EH (cell line): ENCODE measurements at places on chromosomes 11 and 22.

DNA sequence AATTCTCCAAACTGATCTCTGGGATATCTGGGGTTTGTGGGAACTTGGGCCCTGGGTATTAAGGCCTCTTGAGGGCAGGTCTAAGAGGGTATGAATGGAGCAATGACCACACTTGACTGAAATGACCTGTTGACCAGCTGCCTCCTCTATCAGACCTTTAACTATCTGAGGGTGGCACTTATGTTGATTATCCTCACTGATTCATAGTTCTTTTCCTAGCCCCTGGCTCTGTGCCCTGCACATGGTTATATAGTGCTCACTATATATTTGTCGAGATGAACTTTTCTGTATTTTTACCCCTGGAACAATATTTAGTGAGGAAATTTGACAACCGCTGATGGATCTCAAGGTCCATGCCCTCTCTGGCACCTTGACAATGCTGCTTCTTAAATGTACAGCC, 305.5 kb upstream of the PLET1 start:
- DNase-seq: no peak

- no peak for DNase-seq
These were observed 6.1 kb upstream of the NAP1L4 start for GRCh38 chr11:2998073-2998850.

- DNase-seq: peak; percentile 6
These were observed 33.3 kb downstream of the ELF5 start for GRCh38 chr11:34480314-34480713.

GRCh38 chr11:70072861-70073755, 5.0 kb upstream of the ANO1 start:
- DNase-seq: no peak

DNA sequence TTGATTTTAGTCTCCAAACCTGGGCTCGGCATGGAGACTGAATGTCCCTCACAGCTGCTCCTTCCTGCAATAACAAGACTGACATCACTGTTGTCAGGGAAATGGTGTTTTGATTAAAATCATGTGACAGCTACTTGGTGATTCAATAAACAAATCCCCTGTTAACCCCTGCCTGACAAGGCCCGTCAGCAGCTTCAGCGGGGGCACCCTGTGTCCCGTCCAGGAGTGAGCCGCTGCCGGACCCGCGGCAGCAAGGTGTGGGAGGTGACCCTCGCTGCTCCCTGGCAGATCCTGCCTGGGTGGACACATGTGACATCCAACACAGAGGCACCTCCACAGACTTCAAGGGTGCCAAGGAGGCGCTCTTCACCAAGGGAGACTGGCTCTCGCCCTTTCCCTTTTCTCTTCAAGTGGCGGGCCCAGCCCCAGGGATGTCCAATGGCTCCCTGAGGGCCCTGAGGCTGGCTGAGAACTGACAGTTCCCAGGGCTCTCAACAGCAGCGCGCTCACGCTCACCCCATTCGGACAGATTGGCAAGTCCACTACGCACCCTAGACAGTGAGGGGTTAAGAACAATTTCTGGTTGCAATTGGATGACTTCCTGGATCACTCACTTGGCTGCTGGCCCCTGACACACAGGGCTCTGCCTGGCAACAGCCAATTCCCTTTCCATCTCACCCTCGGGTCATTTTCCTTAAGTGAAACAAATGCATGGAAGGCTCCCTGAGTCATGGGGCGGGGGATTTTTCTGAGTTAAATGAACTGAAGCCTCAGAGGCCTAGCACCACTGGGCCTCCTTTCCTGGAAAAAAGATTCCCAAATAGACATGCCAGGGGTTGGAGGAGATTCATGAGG, 30.7 kb downstream of the PPP2R1B start:
- peak; percentile 99 for DNase-seq

- DNase-seq: no peak
These were observed 12.9 kb downstream of the CHRNA10 start for GRCh38 chr11:3658252-3658651.

- DNase-seq: no peak
These were observed 120.7 kb downstream of the PLEKHA7 start for GRCh38 chr11:16893456-16894066.

GRCh38 chr22:18022876-18023275, 1.5 kb downstream of the MICAL3 start:
- no peak for DNase-seq

DNA sequence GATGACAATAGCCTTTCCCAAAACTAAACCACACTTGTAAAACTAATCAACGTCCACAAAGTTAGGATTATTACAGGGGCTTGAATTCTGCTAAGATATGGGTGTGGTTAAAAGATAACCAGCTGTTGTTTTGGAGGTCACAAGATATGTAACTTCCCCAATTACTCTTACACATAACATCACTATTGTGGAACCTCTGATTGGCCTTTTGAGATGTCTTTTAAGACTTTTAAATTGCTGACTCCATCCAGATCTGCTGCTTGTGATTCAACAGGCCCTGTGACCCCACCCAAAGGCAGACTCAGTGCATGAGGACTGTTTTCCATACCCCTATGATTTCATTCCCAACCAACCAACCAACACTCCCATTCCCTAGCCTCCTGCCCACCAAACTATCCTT, 893.9 kb downstream of the OPCML start:
- DNase-seq: no peak

DNA sequence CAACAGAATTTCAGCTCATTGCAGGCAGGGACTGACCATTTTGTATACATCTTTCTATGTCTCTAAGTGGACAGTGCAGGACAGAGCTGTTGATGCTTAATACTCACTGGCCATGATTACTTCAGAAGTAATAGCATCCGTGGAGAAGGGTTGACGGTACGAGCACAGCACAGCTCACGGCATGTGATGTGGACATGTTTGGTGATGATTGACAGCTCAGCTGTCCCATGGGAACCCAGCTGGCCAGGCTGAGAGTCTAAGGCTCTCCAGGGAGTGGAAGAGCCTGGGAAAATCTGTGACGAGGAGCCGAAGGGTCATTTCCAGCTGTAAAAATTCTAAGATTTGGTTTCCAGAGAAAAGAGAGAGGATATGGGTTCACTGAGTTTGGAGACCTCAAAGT, 198.2 kb downstream of the SNX19 start:
- DNase-seq: no peak

GRCh38 chr11:116637766-116638165, 135.0 kb downstream of the BUD13 start:
- DNase-seq: no peak

- DNase-seq: no peak
These were observed 337.2 kb upstream of the B3GAT1 start for GRCh38 chr11:134749040-134749839.

GRCh38 chr22:45879552-45879949, 97.4 kb downstream of the WNT7B start:
- no peak for DNase-seq

- DNase-seq: no peak
These were observed 103.7 kb upstream of the CLMP start for GRCh38 chr11:123298488-123299447.

- no peak for DNase-seq
These were observed 4.1 kb downstream of the RTCB start for GRCh38 chr22:32407936-32408335.

DNA sequence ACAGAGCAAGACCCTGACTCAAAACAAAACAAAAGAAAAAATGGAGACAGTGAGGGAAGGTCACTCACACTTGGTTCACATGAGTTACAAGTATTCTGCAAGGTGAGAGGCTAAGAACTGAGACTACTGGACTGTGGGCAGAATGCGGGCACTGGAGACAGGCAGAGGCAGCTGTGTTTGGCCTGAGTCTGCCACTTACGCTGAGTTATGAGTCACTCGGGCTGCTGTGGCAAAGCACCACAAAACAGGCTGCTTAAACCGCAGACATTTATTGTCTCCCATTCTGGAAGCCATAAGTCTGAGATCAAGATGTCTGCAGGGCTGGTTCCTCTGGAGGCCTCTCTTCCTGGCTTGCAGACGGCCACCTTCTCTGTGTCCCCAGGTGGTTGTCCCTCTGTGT, 122.8 kb downstream of the SHANK2 start:
- DNase-seq: peak; percentile 27
